ENCODE measurements at places on chromosomes 7 and 10. TPM values are rescaled to one million over a fixed set of nuclear protein-coding genes. Genes with fewer than 3 reads are reported as not detected.

The DNAAF5 gene
- 29.7 TPM for total RNA-seq

DNA sequence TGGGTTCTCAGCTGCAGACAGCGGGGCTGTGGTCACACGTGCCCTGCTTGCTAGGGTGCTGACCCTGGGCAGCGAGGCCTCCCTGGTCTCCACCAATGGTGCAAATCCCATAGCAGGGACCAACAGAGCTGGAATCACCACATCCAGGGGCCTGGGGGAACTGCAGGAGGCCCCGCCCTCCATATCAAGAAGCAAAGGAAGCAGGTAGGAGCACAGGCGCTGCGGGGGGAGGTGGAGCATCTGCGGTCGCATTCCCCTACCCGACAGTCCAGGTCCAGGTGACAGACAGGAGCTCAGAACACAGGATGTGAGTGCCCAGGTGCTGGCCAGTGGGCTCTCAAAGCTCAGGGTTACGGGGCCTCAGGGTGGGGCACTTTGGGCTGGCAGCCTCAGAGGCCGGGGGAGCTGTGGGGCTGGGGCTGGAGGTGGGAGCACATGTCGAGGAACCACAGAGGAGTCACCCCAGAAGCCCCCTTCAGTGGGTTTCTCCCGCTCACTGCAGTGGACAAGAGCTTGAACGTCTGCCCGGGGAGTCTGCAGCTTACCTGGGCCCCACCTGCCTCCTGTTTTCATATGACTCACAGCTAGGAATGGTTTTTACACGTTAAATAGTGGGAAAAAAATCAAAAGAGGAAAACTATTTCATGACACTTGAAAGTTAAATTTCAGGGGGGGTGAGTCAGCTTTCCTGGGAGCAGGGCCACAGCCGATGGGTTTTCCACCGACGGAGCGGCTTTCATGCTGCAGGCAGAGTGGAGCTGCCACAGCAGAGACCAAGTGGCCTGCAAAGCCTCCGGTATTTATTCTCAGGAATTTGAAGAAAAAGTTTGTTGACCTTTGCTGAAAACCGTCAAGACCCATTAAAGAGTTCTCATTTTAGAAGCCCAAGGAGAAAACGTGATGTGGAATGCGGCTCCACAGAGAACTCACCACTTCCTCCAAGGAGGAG is 148.7 kb upstream of the PPP2R2D start:
- no peaks in the 10 kb centered on the region for H3K27me3 ChIP-seq
- peaks cover 3% of the 10 kb centered on the region for H3K4me1 ChIP-seq
- no peak overlapping the region for H3K4me3 ChIP-seq
- no peaks in the 10 kb centered on the region for H3K36me3 ChIP-seq

The LRRN3 gene
- total RNA-seq, result 1.1 TPM

The HK1 gene
- total RNA-seq, result 84.9 TPM

DNA sequence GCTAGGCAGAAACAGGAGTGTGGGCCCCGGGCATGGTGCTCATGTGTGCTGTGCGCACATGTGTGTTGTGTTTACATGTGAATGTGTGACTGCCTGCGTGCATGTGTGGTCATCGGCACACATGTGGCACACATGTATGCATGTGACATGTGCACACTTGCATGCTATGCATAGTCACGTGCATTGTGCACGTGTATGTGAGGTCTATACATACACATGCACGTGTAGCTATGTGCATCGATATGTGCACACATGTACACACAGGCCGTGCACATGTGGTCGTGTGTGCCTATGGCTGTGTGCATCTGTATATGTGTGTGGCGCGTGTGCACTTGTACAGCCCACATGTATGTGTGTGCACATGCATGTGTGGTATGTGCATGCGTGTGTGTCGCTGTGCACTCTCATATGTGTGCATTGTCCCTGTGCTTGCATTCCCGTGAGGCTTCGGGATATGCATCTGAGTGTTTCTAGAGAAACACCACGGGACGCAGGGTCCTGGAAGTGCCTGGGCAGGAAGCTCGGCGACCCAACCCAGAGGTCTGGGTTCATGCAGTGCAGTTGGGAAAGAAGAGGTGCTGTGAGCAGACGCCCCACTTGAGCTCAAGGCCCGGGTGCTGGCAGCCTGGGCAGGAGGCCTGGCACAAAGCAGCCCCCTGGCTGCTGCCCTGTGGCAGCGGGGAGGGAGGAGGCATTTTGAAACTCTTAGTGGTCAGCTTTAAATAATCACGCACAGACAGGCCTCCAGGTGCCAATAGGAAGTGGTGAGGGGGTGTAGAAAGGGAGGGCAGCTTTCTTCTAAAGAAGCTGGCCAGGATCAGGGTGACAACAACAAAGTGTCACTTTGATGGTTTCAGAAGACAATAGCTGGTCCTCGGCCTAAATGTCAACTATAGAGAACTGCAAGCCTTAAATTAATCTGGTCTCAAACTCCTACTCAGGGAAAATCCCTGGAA is 410.0 kb upstream of the MGMT start:
- no peaks in the 10 kb centered on the region for H3K36me3 ChIP-seq
- H3K4me1 ChIP-seq, result no peaks in the 10 kb centered on the region
- no peak for DNase-seq

GRCh38 chr10:108735380-108735779 is 1187.9 kb downstream of the XPNPEP1 start:
- H3K27ac ChIP-seq, result no peak overlapping the region
- H3K36me3 ChIP-seq, result no peaks in the 10 kb centered on the region
- H3K27me3 ChIP-seq, result no peaks in the 10 kb centered on the region
- no peak for DNase-seq

GRCh38 chr7:114943953-114944744 is 22.3 kb downstream of the MDFIC start:
- H3K27ac ChIP-seq, result no peak overlapping the region
- no peak for DNase-seq
- no peaks in the 10 kb centered on the region for H3K27me3 ChIP-seq
- no peaks in the 10 kb centered on the region for H3K4me1 ChIP-seq
- H3K4me3 ChIP-seq, result no peak overlapping the region
- no peaks in the 10 kb centered on the region for H3K36me3 ChIP-seq

- no peak for DNase-seq
- H3K4me1 ChIP-seq, result peaks cover 3% of the 10 kb centered on the region
- H3K4me3 ChIP-seq, result no peak overlapping the region
- H3K36me3 ChIP-seq, result peaks cover 28% of the 10 kb centered on the region
- no peaks in the 10 kb centered on the region for H3K27me3 ChIP-seq
Observed at GRCh38 chr10:102381983-102382382, 13.5 kb upstream of the NFKB2 start.

DNA sequence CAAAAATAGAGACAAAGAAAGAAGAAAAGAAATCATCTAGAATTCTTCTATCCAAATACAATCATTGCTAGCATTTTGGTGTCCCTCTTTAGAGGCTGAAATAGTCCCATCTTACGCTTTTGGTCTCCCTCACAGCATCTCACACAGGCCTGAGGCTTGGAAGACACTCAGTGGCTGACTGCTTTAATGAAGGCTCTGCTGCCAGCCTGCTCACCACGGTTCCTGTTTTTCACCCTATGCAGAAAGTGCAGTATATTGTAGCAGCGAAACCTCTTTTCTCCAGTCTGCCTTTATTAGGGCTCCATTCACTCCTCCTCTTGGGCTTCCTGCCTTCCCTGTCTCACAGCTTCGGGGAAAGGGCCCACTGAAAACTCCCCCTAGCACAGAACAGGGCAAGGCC is 102.2 kb downstream of the JCAD start:
- DNase-seq, result no peak
- H3K4me1 ChIP-seq, result no peaks in the 10 kb centered on the region
- H3K27ac ChIP-seq, result no peak overlapping the region
- H3K27me3 ChIP-seq, result no peaks in the 10 kb centered on the region

The TCAF2 gene
- total RNA-seq, result 4.2 TPM

The NRG3 gene
- total RNA-seq, result 5.4 TPM

GRCh38 chr10:116469437-116469836 is 41.8 kb downstream of the PNLIPRP3 start:
- H3K36me3 ChIP-seq, result no peaks in the 10 kb centered on the region
- no peak overlapping the region for H3K27ac ChIP-seq
- H3K4me3 ChIP-seq, result no peak overlapping the region
- DNase-seq, result no peak
- H3K4me1 ChIP-seq, result no peaks in the 10 kb centered on the region

The SLC16A12 gene
- 38.8 TPM for total RNA-seq

- H3K27me3 ChIP-seq, result no peaks in the 10 kb centered on the region
- H3K27ac ChIP-seq, result no peak overlapping the region
- no peaks in the 10 kb centered on the region for H3K4me1 ChIP-seq
Observed at GRCh38 chr7:30023524-30023923, 3.0 kb downstream of the FKBP14 start.

- no peak overlapping the region for H3K27ac ChIP-seq
- H3K4me3 ChIP-seq, result no peak overlapping the region
- H3K36me3 ChIP-seq, result no peaks in the 10 kb centered on the region
Observed at GRCh38 chr7:47792521-47793121, 155.6 kb downstream of the PKD1L1 start.

- H3K36me3 ChIP-seq, result no peaks in the 10 kb centered on the region
- no peak for DNase-seq
- no peak overlapping the region for H3K4me3 ChIP-seq
Observed at GRCh38 chr7:94642838-94643653, 12.9 kb downstream of the SGCE start.

GRCh38 chr10:92590623-92591549 is 2.0 kb upstream of the KIF11 start:
- peak; percentile 49 for DNase-seq
- peaks cover 3% of the 10 kb centered on the region for H3K4me1 ChIP-seq
- H3K36me3 ChIP-seq, result no peaks in the 10 kb centered on the region
- H3K27me3 ChIP-seq, result no peaks in the 10 kb centered on the region
- peak overlapping the region; percentile 69 for H3K4me3 ChIP-seq
- H3K27ac ChIP-seq, result peak overlapping the region; percentile 93

GRCh38 chr10:122524811-122525210 is 35.7 kb upstream of the DMBT1 start:
- no peak overlapping the region for H3K27ac ChIP-seq
- no peaks in the 10 kb centered on the region for H3K27me3 ChIP-seq
- no peaks in the 10 kb centered on the region for H3K4me1 ChIP-seq
- no peak for DNase-seq
- no peaks in the 10 kb centered on the region for H3K36me3 ChIP-seq
- H3K4me3 ChIP-seq, result no peak overlapping the region

DNA sequence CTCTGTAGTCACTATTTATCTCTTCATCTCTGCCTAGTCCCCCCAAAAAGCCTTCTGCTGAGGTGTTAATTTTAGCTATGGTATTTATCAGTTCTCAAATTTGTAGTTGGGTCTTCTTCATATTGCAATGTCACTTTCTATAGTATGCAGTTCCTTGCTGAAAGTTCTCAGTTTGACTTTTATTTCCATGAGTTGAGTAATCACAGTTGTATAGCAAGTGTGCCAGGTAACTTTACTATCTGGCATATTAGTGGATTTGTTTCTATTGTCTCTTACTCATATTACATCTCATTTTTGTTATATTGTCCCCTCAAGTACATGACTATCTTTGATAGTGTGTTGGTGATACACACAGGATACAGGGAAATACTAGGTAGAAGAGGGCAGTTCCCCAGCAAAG is 152.8 kb downstream of the CUBN start:
- no peak overlapping the region for H3K27ac ChIP-seq
- no peaks in the 10 kb centered on the region for H3K27me3 ChIP-seq
- DNase-seq, result no peak
- H3K4me3 ChIP-seq, result no peak overlapping the region
- H3K4me1 ChIP-seq, result peaks cover 3% of the 10 kb centered on the region

- no peaks in the 10 kb centered on the region for H3K36me3 ChIP-seq
- no peak overlapping the region for H3K27ac ChIP-seq
- H3K4me1 ChIP-seq, result no peaks in the 10 kb centered on the region
- no peak for DNase-seq
- H3K4me3 ChIP-seq, result no peak overlapping the region
- H3K27me3 ChIP-seq, result no peaks in the 10 kb centered on the region
Observed at GRCh38 chr7:106260136-106260561, 24.6 kb downstream of the NAMPT start.

DNA sequence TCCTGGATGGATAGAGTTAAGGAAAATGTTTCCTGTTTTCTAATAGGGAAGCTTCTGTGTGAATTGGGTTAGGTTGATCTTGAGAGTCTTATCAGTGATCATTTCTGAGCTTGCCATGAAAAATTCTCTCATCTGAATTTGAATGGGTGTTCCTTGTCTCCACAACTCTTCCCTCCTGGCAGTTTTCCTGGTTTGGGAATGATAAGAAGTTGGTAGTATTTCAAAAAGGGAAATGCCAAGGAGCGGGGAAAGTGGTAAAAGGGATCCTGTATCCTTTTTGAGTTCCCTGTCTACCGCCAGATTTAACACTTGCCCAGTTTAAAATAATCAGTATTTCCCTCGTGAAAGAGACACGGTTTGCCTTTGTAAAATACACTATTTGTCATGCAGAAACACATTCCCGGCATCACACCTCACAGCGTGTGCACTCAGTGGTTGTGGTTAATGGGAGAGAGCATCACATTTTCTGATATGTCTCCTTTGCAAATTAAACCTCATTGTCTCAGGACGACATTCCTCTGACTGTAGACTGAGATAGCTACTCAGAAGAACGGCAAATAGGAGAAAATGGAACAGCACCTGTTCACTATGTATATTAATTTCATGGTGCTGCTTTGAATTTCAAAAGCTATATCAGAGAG is 113.2 kb upstream of the IFRD1 start:
- DNase-seq, result no peak
- no peaks in the 10 kb centered on the region for H3K4me1 ChIP-seq
- H3K27ac ChIP-seq, result no peak overlapping the region
- H3K36me3 ChIP-seq, result peaks cover 3% of the 10 kb centered on the region
